ENCODE measurements at places on chromosomes 2 and 18.

- no peak for DNase-seq
Measured at GRCh38 chr18:37322492-37323035, 243.0 kb downstream of the CELF4 start.

DNA sequence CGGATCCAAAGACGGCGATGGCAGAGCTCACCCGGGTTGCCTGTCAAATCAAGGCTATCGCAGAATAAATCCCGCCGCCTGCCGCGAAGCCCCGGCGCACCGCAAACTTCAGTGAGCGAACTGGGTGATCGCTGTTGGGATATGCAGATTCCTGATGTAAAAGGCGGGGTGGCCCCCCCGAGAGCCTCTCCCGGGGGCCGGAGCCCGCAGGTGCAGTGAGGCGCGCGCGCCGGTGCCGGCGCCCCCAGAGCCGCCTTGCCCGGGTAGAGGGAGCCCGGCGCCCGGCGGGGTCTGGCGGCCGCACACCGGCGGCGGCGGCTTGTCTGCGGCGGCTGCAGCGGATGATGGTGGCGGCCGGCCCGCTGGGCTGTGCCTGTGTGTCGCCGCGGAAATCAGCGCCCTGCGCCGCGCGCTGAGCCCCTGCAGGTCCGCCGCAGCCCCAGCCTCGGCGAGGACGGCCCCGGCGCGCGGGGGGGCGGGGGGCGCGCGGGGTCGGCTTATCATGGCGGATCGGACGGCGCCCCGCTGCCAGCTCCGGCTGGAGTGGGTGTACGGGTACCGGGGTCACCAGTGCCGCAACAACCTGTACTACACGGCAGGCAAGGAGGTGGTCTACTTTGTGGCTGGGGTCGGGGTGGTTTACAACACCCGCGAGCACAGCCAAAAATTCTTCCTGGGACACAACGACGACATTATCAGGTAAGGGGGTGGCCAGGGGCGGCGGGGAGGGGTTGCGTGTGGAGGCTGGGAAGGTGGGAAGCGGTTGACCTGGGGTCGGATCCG is 1.3 kb downstream of the EML6 start:
- DNase-seq = no peak

DNA sequence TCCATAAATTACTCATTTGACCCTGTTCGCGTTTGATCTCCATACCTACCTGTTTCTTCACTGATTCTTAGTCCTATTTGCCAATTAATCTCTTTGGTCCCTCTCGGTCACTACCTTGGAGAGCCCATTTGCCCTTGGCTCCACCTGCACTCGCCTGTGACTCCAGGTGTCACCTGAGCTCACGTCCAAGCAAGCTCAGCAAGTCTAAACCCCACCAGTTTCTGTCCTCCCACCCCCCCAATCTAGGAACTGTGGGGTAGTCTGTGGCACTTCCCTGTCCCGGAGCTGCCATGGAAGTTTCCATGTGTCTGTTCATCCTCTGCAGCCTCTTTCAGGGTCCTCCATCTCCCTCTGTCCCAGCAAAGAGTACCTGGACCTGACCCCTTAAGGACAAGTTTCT is 68.1 kb upstream of the BCL2L11 start:
- no peak for DNase-seq

- no peak for DNase-seq
Measured at GRCh38 chr2:225937625-225938187, 538.2 kb downstream of the NYAP2 start.
